ENCODE measurements at places on chromosomes 13 and 19.

DNA sequence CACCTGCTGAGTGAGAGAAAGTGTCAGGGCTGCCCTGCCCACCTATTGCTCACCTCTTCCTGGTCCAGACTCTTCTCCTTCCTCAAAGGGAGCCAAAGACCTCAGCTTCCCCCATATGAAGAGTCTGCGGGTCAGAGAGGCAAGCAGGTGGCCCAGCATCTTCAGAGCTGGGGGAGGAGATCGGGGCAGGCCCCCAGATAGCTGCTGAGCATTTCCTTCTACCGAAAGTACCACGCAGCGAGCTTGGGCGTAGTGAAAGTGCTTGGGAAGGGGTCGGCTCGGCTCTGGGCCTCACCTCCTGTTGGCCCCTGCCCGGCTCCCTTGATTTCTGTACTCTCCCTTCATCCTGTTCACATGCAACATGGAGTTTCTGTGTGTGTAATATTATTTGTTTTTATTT lies 12.2 kb upstream of the ZNF536 start:
- DNase-seq, result no peak

GRCh38 chr13:27405546-27406134 lies 18.8 kb upstream of the GTF3A start:
- no peak for DNase-seq

GRCh38 chr13:111152844-111153243 lies 37.7 kb downstream of the ARHGEF7 start:
- no peak for DNase-seq

- DNase-seq, result no peak
Observed at GRCh38 chr19:31135841-31136240, 213.4 kb downstream of the TSHZ3 start.

DNA sequence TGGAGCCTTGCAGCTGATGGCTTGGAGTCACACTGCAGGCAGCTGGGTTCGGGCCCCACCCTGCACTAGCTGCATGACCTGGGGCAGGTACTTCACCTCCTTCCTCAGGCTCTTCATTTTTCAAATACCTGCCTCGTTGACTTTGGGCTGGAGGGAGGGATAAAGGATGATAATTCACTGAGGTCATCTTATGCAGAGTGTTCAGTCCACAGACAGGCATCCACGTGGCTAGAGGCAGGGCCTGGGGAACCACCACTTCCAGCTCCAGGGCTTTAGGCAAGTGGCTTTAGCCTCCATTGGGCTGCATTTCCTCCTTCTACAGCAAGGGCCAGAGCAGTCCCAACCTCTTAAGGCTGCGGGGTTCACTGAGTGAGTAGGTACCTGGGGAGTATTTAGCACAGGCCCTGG lies 84.8 kb downstream of the SIPA1L3 start:
- no peak for DNase-seq

- DNase-seq, result no peak
Observed at GRCh38 chr13:88840085-88840484, 1168.9 kb downstream of the SLITRK5 start.

DNA sequence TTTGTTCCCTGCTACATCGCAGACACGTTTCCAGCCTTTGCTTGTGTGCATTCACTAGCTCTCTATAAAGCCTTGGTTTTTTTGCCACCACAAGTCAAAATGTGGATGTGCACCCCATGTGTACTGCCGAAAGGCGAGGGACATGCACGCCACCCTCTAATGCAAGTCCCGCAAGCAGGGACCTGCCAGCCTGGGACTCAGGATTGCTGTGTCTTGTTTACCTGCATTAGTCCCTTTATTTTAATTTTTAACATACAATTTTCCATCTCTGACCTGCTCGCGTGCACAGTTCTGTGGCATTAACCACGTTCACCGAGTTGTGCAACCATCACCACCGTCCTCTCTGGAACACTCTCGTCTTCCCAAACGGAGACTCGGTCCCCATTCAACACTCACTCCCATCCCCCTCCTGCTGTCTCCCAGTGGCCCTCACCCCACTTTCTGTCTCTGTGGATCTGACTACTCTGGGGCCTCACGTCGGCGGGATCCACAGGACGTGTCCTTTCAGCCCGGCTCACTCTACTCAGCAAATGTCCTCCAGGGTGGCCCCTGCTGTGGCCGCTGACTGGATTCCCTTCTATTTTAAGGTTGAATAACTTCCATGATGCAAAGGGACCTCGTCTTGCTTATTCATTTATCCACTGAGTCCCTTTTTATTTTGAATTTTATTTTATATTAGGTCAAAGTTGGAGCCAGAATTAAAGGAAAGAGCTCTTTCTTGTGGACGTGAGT lies 58.4 kb downstream of the RASA3 start:
- DNase-seq, result no peak

DNA sequence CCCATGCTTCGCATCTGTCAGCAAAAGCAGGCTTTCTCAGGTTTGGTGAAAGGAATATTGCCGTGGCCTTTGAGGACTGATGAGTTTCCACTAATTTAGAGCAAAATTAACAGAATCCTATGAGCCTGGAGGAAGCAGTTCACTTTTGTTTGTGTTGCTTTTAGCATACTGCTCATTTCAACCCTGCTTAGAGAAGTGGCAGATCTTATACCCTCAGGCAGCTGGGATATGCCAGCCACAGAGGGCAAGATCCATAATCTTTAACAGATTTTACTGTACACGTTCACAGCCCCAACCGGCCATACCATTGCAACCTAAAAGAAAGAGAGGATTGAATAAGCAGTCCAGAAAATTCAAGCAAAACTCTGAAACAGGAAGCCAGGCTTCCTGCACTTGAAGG lies 60.5 kb downstream of the COL4A2 start:
- no peak for DNase-seq

DNA sequence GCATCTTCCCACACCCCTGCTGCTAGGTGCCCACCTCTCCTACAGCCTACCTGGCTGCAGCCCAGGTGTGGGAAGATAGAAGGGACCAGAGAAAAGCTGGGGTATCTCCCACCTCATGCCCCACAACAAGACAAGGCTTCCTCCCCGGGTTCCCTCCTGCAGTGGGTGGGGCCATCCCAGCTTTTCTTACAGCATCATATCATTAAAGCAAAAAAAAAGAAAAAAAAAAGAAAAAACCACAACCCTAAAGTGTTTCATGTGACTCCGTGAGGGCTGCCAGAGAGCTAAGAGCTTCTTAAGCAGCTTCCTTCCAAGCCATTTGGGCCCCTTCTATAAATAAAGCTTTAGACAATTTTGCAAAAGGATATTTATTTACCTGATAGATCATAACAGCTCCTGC lies 455.4 kb upstream of the TSHZ3 start:
- DNase-seq, result no peak

DNA sequence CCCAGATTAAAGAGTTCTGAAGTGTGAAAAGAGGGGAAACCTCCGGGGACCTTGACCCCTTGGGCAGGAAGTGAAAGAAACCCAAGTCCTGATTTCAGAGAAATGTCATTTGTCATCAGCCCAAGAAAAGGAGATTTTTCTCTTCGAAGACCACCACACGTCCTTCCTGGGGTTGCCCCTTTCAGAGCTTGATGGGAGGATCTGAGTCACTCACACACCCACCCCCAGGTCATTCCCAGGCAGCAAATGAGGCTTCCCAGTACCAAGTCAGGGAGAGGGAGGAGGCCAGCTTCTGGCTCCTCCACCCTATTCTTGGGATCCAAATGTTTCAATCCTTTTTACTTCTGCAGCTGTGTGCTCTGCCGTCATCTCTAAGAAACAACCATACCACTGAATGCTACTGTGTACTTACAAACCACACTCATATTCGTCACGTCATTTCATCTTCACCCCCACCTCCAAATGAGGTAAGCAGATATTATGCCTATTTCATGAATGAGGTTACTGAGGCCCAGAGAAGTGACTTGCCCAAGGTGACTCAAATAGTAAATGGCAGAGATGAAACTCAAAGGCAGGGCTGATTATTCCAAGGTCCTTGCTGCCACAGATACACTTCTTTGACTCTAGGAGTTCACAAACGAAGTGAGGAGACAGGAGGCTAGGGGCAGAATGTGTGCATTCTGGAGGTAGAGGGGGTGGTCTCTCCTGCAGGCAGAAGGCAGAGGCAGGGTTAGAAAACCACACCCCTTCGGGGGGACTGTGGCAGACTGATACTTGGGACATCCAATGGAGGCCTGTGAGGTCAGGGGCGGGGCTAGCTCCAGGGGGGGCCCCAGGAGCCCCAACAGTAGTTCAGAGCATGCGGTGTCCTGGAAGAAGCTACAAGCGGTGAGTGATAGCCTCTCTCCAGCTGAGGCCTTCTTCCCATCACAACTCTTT lies 5.0 kb upstream of the KMT2B start:
- DNase-seq, result no peak

DNA sequence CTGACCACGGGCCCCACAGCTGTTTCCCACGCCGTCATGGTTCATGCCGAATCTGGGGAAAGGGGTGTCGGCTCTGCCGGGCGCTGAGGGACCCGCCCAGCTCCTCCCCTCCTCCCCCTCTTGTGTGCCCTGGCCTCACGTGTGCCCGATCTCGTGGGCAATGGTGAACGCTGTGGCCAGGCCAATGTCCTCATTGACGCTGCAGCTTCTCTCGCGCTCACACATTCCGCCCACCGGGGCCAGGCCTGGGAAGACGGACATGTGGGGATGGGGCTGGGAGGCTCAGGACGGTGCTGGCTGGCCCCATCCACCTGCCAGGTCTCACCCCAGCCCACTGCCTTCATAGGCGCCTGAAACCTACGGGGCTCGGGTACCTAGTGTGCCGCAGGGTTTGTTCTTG lies 14.3 kb downstream of the ADAMTS10 start:
- no peak for DNase-seq

DNA sequence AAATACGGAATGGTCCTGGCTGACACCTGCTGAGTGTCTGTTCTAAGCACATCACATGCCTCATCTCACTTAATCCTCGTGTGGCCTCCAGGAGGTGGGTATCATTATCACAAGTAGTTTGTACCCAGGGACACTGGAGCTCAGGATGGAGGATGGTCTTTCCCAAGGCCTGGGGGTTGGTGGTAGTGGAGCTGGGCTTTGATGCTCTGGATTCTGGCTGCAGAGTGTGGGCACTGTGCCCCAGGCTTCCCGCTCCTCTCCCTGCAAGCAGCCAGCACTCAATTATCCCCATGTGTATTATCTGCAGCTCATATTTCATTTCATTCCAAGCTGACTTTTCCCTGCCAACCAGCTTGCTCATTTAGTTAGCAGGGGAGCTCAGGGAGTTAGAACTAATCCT lies 52.1 kb downstream of the SIAH3 start:
- no peak for DNase-seq

DNA sequence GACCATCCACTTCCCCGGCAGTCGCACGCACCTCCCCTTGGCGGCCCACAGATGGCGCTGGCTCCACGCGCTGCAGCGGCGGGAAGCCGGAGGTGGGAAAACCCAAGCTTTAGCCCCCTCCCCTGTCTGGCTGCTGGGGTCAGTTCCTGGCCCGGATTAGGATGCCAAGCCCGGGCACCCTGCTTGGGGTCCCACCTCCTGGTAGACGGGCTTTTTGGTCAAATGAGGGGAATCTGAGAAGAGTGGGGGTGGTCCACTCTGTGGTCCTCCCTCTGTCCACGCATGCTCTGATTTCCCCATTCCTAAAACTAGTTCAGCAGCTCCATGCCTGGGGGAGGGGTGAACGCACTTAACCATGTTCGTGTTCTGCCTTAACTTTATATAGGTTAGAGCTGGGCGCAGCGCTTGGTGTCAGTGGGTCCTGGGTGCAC lies 8.1 kb upstream of the ADGRE2 start:
- no peak for DNase-seq

GRCh38 chr13:114067886-114068651 lies 64.4 kb downstream of the RASA3 start:
- no peak for DNase-seq

GRCh38 chr13:110447058-110447511 lies 114.4 kb downstream of the RAB20 start:
- DNase-seq, result no peak

DNA sequence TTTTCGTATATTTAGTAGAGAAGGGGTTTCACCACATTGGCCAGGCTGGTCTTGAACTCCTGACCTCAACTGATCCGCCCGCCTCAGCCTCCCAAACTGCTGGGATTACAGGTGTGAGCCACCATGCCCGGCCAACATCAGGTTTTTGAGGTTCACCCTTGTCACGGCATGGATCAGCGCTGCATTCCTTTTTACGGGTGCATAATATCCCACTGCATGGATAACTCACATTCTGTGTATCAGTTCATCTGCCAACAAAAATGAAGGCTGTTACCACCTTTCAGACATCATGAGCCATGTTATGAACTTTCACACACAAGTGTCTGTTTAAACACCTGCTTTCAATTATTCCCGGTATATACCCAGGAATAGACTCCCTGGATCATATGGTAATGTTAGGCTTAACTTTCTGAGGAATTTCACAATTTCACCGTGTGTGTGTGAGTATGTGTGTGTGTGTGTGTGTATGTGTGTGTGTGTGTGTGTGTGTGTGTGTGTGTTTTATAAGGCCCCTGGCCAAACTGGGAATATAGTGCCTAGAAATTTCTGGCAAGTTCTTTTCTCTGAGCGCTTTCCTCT lies 52.2 kb downstream of the AP1M1 start:
- DNase-seq, result no peak
